Right lung (tissue), 10 donors: ENCODE measurements at places on chromosomes 5 and 9.

DNA sequence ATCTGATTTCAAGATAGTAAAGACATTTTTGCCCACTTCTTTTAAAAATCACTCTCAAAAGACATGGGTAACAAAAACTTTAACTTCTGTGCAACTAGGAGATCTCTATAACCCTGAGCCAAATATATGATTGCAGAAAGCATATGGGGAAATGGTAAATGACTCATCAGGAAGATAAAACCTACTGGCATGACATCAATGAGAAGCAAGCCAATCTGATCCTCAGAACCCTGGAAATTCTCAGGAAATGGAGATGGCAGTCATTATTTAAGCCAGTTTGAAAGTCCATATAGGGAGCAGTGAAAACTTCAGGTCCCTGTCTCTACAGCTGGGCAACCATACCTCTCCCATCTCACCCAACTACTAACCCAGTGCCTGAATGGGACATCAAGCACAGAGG lies 249.7 kb upstream of the NREP start:
- no peak for DNase-seq

- no peak for DNase-seq
These were observed 28.4 kb upstream of the CAST start for GRCh38 chr5:96633820-96634219.

GRCh38 chr5:109961751-109962150 lies 272.0 kb downstream of the MAN2A1 start:
- DNase-seq = no peak

DNA sequence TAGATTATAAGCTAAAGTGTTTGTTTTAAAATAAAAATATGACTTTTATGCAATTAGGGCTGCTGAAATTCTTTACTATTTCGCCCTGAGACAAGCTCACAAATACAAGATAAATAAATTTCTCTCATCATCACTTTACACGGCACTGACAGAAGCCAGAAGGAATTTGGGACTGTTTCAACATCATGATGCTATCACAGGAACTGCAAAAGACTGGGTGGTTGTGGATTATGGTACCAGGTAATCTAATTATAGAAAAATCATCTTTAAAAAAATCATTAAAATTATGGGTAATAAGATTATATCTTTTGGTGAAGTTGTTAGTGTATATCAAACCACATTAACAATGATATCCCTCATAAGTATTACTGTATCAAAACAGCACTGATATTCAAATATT lies 95.0 kb downstream of the MAN2A1 start:
- no peak for DNase-seq

DNA sequence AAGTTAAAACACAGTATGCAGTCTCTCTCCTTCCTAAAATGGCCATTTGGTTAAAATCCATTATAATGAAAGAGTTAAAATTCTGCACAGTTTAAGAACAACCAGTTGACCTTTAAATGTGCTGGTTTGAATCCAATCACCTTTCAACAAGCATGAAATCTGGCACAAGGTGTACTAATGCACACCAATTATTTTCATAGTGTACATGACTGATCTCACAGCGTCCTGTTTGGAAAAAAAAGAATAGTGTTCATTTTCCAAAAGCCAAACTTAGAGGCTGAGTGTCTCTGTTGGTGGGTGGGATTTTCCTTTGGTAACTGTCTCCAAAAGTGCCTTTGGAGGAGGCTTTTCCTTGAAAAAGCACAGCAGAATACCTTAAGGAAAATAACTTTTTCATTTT lies 180.6 kb downstream of the DEPDC1B start:
- DNase-seq = no peak

GRCh38 chr9:72579190-72579589 lies 57.8 kb downstream of the TMC1 start:
- DNase-seq = no peak

DNA sequence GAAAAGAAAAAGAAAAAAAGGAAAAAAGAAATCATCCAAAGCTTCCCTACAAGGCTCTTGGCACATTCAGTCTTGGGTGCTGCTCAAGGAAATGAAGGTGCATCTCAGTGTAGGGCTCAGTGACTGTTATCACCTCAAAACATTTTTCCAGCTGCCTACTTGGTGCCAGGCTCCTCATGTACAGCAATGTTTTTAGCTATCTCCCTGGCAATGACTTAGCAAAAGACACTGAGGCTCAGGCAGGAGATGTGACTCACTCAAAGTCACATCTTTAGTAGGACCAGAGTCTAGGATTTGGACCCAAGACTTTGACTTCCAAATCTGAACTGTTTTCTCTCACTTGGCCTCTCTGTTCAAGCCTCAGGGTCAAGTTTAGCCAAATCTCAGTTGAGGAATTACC lies 264.2 kb downstream of the CRB2 start:
- DNase-seq = no peak

DNA sequence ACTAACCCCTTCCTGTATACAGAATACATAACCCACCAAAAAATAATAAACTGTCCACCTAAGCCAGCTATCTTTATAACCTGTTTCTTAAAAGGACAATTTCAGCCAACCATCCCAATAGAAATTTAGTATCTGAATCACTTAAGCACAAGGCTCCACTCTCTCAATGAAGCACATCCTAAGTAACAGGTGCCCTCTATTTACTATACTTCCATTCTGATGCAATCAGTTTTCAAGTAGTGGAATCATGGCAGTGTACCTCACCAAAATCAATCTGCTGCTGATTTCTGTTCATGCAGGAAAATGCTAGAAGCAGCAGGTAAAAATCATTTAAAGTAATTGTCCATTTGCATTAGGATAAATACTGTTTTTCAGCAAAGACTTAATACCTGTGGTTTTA lies 4.8 kb downstream of the MTX3 start:
- no peak for DNase-seq

DNA sequence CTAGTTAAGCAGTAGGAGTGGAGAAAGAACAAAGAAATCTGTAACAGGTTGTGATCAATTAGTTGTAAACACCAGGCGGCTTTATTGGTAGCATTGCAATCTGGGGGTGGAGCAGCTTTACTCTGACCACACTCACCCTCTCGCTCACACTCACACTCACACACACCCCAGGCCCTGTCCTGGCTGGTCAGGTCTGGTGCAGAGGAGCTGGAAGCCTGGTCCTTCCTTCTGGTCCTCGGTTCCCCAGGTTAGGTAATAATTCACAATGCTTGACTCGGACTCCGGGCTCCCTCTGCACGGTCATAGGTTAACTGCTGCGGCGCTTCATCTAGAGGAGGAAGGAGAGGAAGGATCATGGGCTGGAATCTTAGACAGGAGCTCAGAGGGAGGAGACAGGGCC lies 1.6 kb downstream of the CCL19 start:
- no peak for DNase-seq

GRCh38 chr5:27962198-27962597 lies 923.8 kb upstream of the CDH9 start:
- no peak for DNase-seq

DNA sequence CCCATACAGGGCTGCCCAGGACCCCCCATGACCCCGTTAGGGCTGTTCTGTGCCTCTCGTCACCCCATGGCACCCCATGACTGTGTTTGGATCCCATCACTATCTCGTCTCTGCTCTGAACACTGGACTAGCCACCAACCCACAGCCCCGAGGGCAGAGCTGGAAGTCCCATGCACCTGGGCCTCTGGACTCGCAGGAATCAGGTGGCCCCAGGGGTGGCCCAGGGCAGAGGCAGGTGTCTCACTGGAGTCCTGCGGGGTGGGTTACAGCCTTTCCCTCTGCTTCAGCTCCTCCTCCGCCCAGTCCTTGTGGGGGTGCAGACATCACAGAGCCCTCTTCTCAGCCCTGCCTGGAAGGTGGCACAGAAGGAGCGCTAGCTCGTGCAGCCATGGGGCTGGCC lies 79.7 kb downstream of the COL5A1 start:
- DNase-seq = no peak

- no peak for DNase-seq
These were observed 558.8 kb downstream of the NR2F1-AS1 start for GRCh38 chr5:93022211-93022610.

GRCh38 chr5:159992566-159992965 lies 16.4 kb upstream of the TTC1 start:
- no peak for DNase-seq
